ENCODE measurements at places on chromosomes 2 and 18. TPM values are rescaled to one million over a fixed set of nuclear protein-coding genes. Genes with fewer than 3 reads are reported as not detected.
A peak's percentile ranks its signal among the peaks of the same experiment; 100 is the strongest.

TMEM163 gene
- not detected for total RNA-seq

KCNG2 gene
- not detected for total RNA-seq

AGXT gene
- not detected for total RNA-seq

TUBA3E gene
- total RNA-seq, result not detected

MAP3K19 gene
- not detected for total RNA-seq

SLC9A2 gene
- 56.7 TPM for total RNA-seq

CENPA gene
- not detected for total RNA-seq

HDHD2 gene
- 23.3 TPM for total RNA-seq

TEKT4 gene
- not detected for total RNA-seq

- H3K4me3 ChIP-seq, result no peak overlapping the region
- no peak for DNase-seq
- no peaks in the 10 kb centered on the region for H3K27me3 ChIP-seq
- H3K27ac ChIP-seq, result no peak overlapping the region
- H3K36me3 ChIP-seq, result no peaks in the 10 kb centered on the region
- no peaks in the 10 kb centered on the region for H3K4me1 ChIP-seq
Observed at GRCh38 chr18:55111271-55111670, 152.0 kb upstream of the CCDC68 start.

DNA sequence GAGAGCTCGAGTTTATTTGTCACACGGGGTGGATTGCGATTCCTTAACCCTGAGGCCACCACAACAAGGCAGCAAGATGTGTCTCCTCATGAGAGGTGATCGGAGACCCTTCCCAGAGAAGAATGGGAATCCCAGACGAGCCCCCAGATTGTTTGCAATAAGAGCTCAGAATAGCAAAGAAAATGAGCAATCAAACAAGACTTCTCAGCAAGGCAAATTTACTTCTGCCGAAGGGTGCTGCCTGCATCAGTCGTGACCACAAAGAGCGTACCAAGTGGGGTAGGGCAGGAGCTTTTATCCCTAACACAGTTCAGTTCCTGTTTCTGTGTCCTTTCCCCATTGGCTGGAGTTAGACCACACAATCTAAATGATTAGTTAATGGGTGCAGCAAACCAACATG, 237.5 kb upstream of the SYT4 start:
- no peak overlapping the region for H3K4me3 ChIP-seq
- no peaks in the 10 kb centered on the region for H3K36me3 ChIP-seq
- H3K27me3 ChIP-seq, result no peaks in the 10 kb centered on the region
- DNase-seq, result no peak

- no peak overlapping the region for H3K4me3 ChIP-seq
- H3K27me3 ChIP-seq, result no peaks in the 10 kb centered on the region
- no peak for DNase-seq
- H3K4me1 ChIP-seq, result no peaks in the 10 kb centered on the region
- H3K36me3 ChIP-seq, result no peaks in the 10 kb centered on the region
Observed at GRCh38 chr2:187942876-187943275, 348.8 kb upstream of the GULP1 start.

GRCh38 chr2:189204322-189204941, 24.9 kb upstream of the COL5A2 start:
- no peaks in the 10 kb centered on the region for H3K36me3 ChIP-seq
- DNase-seq, result no peak
- H3K4me1 ChIP-seq, result no peaks in the 10 kb centered on the region
- no peak overlapping the region for H3K4me3 ChIP-seq

- H3K4me1 ChIP-seq, result peaks cover 13% of the 10 kb centered on the region
- no peaks in the 10 kb centered on the region for H3K36me3 ChIP-seq
- peak; percentile 80 for DNase-seq
- no peak overlapping the region for H3K4me3 ChIP-seq
- no peak overlapping the region for H3K27ac ChIP-seq
Observed at GRCh38 chr2:72883356-72883962, 3.7 kb upstream of the SPR start.

- H3K27me3 ChIP-seq, result no peaks in the 10 kb centered on the region
- no peaks in the 10 kb centered on the region for H3K4me1 ChIP-seq
- no peak overlapping the region for H3K27ac ChIP-seq
- no peak for DNase-seq
- no peak overlapping the region for H3K4me3 ChIP-seq
Observed at GRCh38 chr18:79720359-79720733, 40.7 kb downstream of the CTDP1 start.

All from stomach (tissue), 19 donors.